ENCODE measurements at places on chromosomes 16 and 17. TPM values are rescaled to one million over a fixed set of nuclear protein-coding genes. Genes with fewer than 3 reads are reported as not detected.

DNA sequence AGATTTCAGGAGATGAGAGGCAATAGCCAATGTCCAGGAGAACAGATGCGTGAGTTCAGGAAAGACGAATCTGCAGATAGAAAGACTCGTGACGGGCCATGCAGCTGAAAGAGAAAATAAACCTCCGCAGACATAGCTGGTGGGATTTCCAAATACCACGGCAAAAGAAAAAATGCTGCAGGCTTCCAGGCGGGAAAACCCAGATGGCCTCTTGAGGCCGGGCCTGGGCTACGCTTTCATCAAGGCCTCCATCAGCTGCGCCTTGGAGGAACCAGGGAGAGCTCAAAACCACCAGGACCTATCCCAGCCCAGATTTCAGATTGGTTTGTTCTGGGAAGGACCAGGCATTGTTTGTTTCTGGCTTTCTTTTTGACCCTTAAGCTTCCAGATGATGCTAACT is 16.7 kb downstream of the CCDC40 start:
- DNase-seq, result no peak

DNA sequence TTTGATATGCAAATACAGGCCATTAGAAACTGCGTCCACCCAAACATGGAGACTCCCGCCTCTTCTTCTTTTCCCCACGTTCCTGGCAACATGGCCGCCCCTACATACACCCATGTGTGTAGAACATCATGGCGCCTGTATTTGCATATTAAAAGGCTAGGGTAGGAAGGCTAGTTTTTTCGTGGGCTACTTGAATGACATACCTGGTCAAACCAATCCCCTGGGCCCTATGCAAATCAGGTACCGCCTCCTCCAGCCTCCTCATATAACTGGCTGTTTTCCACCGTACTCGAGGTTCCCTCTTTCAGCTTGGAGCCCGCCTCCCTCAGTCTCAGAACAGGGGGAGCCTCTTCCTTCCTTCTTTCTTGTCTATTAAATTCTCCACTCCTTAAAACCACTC is 840 bp upstream of the CD300LB start:
- DNase-seq, result peak; percentile 63

DNA sequence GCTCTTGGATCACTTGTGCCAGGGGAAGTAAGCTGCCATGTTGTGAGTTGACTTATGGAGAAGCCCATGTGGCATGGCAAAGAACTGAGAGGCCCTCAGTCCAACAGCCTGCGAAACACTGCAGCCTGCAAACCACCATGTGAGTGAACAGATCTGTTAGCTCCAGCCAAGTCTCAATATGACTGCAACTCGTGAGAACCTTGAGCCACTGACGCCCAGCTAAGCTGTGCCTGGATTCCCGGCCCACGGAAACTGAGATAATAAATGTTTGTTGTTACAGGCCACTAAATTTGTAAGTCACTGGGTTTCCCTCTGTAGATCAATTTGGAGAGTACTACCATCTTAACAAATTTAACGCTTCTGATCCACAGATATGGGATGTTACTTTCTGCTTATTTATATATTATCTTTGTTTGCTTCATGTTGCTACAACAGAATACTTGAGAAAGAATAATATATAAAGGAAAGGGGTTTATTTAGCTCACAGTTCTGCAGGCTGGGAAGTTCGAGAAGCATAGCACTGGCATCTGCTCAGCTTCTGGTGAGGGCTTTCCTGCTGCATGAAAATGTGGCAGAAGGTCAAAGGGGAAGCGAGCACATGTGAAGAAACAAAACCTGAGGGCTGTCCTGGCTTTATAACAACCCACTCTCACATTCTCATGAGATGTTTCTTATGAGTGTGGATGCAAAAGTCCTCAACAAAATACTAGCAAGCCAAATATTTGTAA is 29.4 kb upstream of the ATP2A3 start:
- no peak for DNase-seq

DNA sequence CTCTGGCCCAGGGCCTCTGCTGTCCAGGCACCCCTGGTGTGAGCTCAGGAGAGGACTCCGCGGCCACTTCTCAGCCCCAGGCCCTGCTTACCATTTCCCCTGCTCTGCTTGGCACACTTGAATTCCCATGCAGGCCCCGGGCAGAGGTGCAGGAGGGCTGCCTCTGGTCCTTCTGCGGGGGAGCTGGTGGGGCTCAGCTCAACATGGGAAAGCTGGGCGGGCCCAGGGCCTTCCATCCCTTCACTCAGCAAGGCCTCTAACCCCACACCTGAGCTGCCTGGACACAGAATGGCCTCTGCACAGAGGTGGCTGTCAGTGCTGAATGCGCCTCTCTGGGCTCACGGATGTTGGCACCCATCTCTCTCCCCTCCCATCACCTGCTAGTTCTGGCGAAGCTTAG is 12.5 kb upstream of the RNPS1 start:
- DNase-seq, result no peak

DNA sequence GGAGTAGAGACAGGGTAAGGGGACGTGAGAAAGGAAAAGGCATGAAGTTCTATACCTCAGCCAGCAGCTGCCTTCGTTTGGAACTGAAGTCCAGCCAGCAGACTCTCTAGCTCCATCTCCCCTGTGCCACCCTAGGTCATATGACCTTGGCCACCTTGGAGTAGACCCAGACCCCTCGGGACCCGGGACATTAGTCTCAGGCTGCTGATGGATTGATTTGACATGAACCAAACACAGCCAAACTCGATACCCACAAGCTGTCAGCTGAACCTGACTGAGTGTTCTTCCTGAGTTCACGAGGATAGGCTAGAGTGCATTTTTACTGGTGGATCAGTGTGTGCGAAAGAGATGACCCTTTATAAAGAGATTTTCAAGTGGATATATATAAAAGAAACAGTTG is 68.5 kb downstream of the YPEL2 start:
- DNase-seq, result no peak

DNA sequence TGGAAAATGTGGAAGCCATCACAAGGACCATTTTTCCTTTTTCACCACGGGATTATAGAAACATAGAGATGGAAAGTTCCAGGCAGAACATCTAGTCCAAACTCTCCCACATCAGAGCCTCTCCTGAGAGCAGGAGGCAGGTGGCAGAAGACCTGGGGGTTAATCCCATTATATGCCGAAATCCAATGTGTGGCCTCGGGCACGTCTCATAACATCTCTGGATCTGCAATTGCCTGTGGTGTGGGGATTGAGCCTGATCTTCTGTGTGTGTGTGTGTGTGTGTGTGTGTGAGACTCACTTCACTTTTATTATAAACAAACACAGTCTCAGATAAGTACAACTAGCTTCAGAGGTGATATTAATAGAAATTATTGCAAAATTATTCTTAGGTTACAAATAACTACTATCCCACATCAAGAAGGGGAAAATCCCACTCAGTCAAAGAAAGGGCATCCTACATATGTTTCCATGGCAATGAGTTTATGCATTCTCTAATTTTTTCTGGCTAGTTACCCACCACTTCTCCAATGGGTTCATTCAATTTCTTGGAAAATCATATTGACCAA is 199.1 kb downstream of the FOXL1 start:
- DNase-seq, result no peak

GRCh38 chr16:53209877-53210276 is 155.1 kb downstream of the CHD9 start:
- no peak for DNase-seq

DNA sequence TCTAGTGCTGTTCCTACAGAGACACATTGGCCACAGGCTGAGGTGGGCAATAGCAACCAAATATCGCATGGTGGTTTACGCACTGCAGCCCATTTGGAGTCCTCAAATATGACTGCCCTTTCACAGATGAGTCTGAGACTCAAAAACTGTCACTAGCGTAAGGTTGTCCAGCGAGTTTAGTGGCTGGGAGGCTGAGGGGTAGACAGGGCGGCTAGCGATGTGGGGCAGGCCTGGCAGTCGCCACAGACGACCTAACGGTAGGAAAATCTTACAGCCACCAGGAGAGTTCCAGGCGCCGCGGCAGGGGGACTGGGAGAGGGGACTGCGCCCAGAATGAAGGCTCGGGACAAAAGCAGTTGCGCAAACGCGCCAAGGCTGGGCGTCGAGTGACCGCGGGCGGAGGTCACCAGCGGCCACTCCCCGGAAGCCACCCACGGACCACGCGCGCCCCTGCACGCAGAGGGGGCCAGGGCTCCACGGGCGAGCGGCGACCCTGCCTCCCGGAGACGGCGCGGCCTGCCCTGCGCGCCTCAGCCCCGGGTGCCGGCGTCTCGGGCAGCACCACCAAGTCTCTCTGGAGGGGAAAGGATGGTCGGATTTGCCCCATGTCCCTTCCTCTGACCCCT is 699 bp upstream of the MAP1LC3B start:
- DNase-seq, result peak; percentile 73

- DNase-seq, result no peak
Measured at GRCh38 chr16:89090182-89090630, 3.4 kb upstream of the ACSF3 start.

GRCh38 chr17:43658900-43659299 is 2.8 kb downstream of the MEOX1 start:
- DNase-seq, result no peak

- DNase-seq, result peak; percentile 65
Measured at GRCh38 chr17:17836818-17837379, at the start of gene SREBF1. SREBF1 (minus strand) TSS chr17:17836986; CDS start chr17:17836817, 169 bp downstream.

DNA sequence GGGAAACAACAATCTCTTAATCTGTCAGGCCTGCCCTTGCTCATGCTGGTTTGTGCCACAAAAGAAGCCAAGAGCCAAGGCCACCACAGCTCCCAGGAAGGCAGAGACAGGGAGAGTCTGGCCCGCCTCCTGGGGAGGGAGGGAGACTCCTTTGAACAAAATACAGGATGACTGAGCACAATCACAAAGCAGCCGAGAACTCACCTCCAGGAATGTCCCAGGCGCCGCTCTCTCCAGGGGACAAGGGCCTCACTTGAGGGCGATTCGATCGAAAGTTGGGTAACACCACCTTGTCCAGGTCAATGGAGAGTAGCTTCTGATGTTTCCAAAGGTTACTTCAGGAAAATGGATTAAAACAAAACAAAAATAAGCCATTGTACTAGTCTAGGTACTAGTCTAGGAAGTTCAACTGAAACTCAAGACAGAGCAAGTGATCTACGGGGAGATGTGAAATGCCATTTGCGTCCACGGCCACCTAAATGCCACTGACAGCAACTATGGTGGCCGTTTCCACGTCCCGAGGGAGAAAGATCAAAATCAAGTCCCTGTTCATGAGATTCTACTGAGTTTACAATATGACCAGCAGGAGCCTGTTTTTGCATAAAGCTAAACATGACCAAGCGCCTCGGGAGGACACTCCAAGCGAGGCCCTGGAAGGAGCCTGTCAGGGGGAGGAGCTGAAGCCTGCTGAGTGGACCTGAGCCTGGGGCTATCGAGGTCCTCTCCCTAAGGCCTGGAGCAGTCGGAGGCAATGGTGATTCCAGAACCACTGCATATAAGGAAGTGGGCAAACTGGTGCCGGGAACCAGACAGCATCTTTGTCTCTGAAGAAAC is 13.4 kb upstream of the SLC38A8 start:
- peak; percentile 88 for DNase-seq

DNA sequence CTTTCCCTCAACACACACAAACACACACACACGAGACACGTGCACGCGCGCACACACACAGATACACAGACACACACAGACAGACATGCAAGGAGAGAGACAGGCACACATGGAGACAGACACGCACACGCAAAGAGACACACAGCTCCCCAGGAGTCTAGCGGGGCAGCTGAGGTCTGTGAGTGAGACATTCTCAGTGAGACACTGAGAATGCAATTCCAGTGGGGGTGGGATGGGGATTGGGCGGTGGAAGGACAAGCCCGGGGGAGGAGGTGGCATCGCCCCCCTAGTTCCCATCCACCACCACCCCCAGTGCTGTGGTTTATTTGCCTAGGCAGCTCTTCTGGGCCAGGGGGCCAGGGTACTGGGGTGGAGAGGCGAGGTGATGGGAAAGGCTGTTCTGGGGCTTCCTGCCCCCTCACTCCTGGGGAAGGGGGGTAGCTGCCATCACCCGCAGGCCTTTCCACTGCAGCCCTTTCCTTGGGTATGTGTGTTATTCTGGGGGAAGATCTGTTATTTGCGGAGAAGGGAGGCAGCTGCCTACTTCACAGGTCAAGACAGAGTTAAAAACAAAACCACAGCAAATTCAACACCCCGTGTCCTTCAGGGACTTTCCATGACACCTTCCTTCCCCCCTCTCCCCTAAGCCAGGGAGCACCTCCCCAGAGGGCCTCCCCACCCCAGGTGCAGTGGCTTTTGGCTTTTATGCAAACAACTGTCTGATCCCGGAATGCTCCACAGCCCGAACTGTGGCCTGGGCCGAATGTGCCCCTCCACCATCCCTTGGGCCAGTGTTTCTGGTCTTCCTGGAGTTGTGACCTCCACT is 18.0 kb downstream of the GRB7 start:
- DNase-seq, result peak; percentile 47

DNA sequence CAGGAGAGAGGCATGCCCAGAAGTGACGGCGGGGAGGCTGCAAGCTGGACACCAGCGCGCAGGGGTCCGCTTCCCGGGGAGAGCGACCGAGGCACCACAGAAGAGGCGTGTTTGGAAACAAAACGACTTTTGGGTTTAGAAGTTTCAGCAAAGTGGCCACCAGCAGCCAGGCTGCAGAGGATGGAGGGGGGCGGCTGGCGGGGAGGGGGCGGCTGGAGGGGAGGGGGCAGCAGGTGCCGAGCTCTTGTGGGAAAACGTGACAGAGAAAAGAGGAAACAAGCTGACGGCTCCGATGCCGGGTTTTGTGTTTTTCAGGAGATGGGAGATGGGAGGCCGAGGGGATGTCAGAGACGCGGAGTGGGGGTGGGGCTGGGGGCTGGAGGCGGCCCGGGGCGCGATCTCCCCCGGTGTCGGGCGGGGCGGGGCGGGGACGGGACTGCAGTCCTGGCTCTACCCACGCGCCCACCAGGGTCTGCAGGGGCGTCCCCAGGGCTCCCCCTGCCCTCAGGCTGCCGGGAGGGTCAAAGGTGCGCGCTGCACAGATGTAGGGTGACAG is 32.1 kb upstream of the RPH3AL start:
- no peak for DNase-seq

- no peak for DNase-seq
Measured at GRCh38 chr16:22751104-22751667, 62.8 kb upstream of the HS3ST2 start.

DNA sequence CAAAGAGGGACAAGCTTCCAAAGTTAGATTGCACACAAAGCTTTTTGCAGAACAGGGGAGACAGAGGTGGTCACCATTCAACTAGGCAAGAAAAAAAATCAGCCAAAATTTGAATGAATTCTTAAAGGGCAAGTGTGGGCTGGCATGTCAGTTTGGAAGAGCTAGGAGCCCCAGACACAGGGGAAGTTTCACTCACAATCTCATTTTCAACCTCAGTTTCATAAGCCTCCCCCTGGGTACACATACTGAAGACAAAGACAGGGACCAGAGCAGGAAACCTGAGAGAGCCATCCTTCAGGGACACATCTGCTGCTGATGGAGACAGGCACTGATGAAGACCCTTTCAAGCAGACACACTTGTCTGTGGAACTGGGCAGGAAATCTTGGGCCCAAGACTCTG is 106.3 kb upstream of the PSMD7 start:
- no peak for DNase-seq

GRCh38 chr17:67390006-67390645 is 13.0 kb downstream of the PITPNC1 start:
- DNase-seq, result no peak

- DNase-seq, result no peak
Measured at GRCh38 chr17:72244956-72245355, 124.1 kb downstream of the SOX9 start.

The MEIOB gene
- not detected for total RNA-seq

The DNAH17 gene
- not detected for total RNA-seq

The PABPN1L gene
- total RNA-seq, result 0.41 TPM

The ADAD2 gene
- not detected for total RNA-seq

The METTL2A gene
- total RNA-seq, result 21.9 TPM

Data from adrenal gland (tissue), 19 donors.